Right kidney (tissue), 9 donors: ENCODE measurements at places on chromosomes 16 and 17.
A peak's percentile ranks its signal among the peaks of the same experiment; 100 is the strongest.

- DNase-seq: peak; percentile 60
Measured at GRCh38 chr17:6913608-6914443, 82.0 kb upstream of the ALOX12 start.

- no peak for DNase-seq
Measured at GRCh38 chr17:55304171-55304859, 39.6 kb downstream of the HLF start.

GRCh38 chr17:34006126-34006525, 249.0 kb upstream of the CCL2 start:
- no peak for DNase-seq

DNA sequence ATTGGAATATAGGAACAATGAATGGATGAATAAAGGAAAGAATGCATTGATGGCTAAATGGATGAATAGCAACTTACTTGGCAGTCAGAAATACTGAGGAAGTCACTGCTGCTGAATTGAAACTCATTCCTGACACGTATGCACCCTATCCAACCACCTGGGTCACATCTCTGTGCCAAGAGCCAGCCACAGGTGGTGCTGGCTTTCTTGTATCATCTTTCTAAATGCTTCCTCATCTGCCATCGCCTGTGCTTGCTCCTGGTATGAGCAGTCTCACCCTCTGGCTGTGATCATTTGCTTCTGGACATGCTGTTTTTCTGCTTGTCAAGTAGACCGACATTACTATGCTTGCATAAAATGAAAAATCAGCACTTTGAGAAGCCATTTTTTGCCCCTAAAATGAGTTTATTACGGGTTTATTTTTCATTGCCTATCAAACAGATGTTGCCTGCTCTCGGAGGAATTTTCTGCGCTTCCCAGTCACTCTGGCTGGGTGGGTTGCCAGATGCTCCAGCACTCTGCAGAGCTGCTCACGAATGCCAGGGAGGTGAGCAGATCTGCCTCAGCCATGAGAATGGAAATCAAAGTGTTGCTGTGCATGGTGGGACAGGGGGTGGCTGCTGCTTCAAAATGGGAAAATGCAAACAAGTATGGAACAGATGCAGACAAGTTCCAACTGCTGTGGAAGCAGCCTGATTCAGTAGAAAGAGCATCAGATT, 1349.6 kb upstream of the CDH8 start:
- no peak for DNase-seq

DNA sequence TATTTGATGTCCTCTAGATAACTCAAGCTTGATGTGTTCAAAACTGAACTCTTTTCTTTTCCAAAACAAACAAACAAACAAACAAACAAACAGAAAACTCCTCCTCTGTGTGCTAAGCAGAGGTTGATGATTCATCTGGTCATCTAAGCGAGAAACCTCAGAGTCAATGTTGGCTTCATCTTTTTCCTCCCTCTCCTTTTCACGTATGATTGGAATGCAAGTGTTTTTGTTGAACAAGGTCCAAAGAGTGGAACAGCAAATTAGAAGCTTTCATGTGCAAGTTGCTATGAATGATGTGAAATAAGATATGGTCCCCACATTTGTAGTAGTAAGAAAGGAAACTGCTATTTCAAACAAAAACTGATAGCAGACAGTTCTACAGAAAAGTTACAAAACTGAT, 52.5 kb downstream of the TBX4 start:
- DNase-seq: no peak
